IPS DF 19.7 (cell line): ENCODE measurements at places on chromosomes 7 and 10.

- DNase-seq, result no peak
Measured at GRCh38 chr7:84102213-84102612, 92.4 kb downstream of the SEMA3A start.

- DNase-seq, result no peak
Measured at GRCh38 chr7:43105521-43106120, 6.8 kb upstream of the HECW1 start.

- no peak for DNase-seq
Measured at GRCh38 chr10:129694184-129694583, 227.1 kb downstream of the MGMT start.

DNA sequence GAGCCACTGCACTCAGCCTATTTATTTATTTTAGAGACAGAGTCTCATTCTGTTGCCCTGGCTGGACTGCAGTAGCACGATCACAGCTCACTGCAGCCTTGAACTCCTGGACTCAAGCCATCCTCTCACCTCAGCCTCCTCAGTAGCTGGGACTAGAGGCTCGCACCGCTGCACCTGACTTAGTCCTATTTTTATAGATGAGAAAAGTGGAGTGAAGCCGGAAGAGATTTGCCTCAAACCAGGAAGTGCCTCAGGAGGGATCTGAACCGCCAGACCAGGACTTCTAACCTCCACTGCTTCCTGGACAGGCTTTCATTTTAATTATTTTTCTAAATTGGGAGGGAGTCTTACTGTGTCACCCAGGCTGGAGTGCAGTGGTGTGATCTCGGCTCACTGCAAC, 17.5 kb upstream of the CLIP2 start:
- no peak for DNase-seq

- DNase-seq, result no peak
Measured at GRCh38 chr10:75018251-75018650, 93.2 kb upstream of the SAMD8 start.

- no peak for DNase-seq
Measured at GRCh38 chr10:86744067-86744725, 12.2 kb upstream of the BMPR1A start.

DNA sequence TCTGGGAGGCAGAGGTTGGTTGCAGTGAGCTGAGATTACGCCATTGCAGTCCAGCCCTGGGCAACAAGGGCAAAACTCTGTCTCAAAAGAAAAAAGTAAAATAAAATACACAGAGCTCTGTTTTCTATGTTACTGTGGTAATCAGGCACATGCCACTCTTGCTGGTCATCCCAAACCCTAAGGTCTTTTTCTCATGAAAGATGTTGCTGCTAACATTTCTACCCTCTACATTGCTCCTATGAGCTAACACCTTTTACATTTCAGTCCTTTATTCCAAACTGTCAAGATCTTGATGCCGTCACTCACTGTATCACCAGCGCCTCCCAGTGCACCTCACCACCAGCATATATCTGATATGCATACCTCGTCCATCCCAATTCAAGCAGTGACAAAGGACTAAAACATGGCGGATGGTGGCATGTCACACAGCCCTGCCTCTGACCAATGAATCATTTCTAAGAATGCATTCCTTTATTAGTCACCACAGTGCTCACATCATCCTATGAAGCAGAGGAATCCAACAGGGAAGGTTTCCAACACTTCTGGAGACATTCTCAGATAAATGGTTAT, 4.3 kb downstream of the DAGLB start:
- no peak for DNase-seq

GRCh38 chr7:129502708-129503685, 666 bp downstream of the SMKR1 start:
- DNase-seq, result no peak

- no peak for DNase-seq
Measured at GRCh38 chr7:151085329-151085690, 965 bp upstream of the AGAP3 start.
